GM23338 (cell line): ENCODE measurements at places on chromosomes 12 and 14. TPM values are rescaled to one million over a fixed set of nuclear protein-coding genes. Genes with fewer than 3 reads are reported as not detected.

DNA sequence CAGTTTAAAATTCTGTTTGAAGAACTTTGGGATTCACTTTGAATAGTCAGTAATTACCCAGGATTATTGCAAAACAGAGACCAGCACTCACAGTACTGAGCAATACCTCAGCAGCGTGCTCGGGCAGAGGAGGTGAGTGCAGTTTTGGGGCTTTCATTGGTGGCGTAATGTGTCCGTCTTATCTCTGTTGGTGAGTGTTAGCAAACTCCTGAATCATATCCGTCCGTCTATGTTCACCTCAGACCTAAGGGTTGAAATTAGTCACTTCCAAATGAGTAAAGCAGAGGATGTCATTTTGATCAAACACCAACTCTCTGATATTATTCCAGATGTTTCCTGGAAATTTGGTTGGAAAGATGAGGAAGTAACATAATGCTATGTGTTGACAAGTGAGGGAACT lies 82.8 kb downstream of the BORCS5 start:
- no peak for DNase-seq

GRCh38 chr14:33699300-33699983 lies 251.4 kb downstream of the EGLN3 start:
- DNase-seq = no peak

DNA sequence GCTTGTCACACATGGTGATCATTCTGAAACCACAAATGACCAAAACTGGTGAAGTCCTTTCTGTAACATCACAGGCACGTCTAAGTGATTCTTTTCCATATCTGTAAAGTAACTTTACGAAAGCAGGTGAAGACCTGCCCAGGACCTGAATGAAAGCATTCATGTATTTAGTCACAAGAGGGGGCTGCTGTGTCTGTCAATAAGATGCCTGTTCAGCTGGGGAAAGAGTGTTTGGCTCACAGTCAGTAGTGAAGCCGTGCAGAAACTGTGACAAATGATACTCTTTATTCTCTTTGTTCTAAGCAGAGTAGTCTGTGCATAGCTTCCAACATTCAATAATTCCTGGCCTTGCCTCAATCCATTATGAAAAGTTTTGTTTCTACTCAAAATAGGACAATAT lies 373.5 kb upstream of the OR4E1 start:
- DNase-seq = peak; percentile 80

- peak; percentile 25 for DNase-seq
These were observed 414.9 kb downstream of the APAF1 start for GRCh38 chr12:99059824-99060511.

- no peak for DNase-seq
These were observed 9.5 kb downstream of the HSP90AA1 start for GRCh38 chr14:102077382-102077709.

- no peak for DNase-seq
These were observed 287.5 kb upstream of the MGAT4C start for GRCh38 chr12:86543716-86544115.

- no peak for DNase-seq
These were observed 138.6 kb downstream of the RPS29 start for GRCh38 chr14:49447540-49448107.

- DNase-seq = no peak
These were observed 422.6 kb downstream of the MDGA2 start for GRCh38 chr14:47252802-47253201.

GRCh38 chr14:45715946-45716345 lies 462.9 kb upstream of the MIS18BP1 start:
- DNase-seq = no peak

DNA sequence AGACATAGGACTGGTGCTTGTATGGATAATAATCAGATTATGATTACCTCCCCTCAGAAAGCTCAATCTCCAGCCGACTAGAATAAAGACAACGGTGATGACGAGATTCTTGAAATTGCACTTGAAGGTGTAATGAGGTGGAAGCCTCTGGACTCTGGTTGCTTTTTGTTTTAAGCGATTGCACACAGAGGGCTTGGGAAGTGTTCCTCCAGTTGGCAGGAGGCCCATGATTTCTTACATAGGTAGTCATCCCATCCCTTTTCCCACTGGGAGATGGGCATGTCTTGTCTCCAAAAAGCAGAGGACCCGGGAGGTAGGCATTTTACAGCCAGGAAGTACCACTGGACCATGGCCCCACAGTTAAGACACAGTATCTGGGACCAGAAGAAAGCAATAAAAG lies 165.7 kb upstream of the FKBP4 start:
- no peak for DNase-seq

- no peak for DNase-seq
These were observed 259.3 kb downstream of the PPFIA2 start for GRCh38 chr12:81499809-81500208.

DNA sequence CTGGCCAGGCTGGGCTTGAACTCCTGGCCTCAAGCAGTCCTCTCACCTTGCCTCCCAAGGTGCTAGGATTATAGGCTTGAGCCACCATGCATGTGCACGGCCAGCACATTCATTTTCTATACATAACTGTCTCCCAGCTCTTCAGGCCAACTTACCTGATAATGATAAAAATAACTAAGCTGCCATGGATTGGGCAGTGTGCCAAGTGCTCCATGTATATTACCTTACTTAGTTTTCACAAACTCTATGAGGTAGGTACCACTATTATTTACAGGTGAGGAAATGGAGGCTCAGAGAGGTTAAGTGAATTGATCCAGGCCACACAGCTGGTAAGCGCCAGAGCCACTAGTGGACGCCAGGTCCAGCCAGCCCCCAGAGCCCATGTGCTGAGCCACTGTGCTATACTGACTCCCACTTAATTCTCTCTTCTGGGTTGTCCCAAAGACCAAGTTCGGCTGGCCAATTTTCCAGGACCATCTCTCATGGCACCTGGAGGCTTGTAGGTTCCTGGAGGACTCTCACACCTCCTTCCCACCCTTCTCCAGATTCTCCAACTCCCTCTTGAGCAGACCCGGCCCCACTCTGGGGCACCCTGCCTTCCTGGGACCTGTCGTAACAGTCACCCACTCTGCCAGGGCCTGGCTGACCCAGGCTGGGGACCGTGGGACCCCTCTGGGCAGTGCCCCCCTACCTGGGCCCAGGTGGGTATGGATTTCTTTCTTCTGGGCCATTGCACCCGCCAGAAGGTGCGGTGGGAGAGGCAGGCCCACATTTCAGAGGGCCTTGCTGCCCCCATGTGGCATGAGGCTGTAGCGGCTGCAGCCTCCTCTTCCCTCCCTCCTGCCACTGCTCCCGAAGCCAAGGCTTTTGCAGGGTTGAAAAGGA lies 30.2 kb upstream of the CIPC start:
- DNase-seq = peak; percentile 91

GRCh38 chr12:122875590-122876220 lies 20.2 kb downstream of the VPS37B start:
- DNase-seq = peak; percentile 56

GRCh38 chr12:19970821-19971220 lies 397.5 kb upstream of the PDE3A start:
- no peak for DNase-seq

DNA sequence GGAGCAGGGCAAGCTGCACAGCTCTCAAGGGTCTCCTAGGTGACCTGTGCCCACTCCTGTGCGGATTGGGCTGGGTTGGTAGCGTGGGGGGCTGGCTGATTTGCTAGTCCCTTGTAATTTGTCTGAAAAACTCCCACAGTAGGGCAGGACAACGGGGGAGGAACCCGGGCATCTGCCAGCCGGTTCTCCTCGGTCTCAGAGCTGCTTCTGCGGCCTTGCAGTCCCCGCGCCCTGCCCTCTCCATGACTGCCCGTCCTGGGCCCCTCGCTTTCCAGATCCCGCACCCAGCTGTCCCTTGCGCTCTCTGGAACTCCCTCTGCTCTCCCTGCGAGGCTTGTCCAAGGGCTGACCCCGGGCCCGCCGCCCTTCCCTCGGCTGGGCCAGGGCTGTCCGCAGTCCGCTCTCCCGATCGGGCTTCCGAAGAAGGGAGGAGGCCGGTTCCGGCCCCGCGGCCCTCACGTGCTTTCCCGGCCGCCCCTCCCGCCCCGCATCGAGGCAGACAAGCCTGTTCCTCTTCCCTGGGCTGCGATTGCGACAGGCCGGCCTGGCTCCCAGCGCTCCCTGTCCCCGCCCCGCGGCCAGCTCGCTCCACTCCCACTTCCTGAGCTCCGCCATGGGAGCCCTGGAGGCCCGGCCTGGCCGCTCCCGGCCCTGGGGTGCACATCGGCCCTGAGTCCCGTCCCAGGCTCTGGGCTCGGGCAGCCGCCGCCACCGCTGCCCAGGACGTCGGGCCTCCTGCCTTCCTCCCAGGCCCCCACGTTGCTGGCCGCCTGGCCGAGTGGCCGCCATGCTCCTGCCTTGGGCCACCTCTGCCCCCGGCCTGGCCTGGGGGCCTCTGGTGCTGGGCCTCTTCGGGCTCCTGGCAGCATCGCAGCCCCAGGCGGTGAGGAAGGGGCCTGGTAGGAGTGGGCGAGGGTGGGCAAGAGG lies at the start of gene LTBR:
Gene LTBR (plus strand): TSS at position 591 of the 927 bp plus-strand sequence. CDS start 197 bp downstream, at position 788.
- peak; percentile 83 for DNase-seq

DNA sequence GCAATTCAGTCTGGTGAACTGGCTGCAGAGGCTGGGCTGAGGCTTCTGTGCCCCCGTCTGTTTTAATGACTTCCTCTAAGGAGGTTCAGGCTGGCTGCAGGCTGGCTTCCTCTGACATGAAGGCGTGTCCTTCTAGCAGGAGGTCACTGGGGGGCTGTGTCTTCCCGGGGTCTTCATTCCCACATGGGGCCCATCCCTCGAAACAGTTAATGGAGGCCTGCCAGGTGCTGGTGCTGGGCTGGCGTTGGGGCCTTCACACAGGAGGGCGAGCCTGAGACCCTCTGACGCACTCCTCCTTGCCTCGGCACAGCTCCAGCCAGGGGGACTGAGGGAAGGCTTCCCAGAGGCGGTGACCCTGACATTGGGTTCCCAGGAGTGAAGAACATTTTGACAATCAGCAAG lies 57.7 kb upstream of the DLK1 start:
- no peak for DNase-seq

DNA sequence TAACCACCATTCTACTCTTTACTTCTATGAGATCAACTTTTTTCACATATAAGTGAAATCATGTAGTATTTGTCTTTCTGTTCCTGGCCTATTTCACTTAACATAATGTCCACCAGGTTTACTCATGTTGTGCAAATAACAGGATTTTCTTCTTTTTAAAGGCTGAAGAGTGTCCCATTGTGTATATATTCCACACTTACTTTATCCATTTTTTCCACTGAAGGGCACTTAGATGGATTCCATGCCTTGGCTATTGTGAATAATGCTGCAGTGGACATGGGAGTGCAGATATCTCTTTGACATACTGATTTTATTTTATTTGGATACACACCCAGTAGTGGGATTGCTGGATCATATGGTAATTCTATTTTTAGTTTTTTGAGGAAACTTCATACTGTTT lies 181.1 kb upstream of the HMGA2 start:
- no peak for DNase-seq

DNA sequence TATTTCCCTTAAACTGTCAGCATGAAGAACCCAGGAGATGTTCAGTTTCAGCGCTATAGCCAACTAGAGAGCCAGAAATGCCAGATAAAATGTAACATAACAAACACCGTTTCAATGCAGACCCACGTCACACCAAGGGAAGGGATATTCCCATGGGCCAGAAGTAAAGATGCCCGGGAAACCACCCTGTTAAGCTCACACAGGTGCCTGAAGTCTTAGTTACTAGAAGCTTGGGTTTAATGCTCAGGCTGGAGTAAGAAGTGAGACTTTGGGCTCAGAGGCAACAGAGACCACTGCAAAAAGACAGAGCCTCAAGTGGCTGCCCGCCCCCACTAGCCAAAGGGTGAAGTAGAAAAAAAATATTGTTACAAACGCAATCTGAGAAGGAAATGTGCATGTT lies 52.3 kb downstream of the SYNE3 start:
- DNase-seq = no peak

DNA sequence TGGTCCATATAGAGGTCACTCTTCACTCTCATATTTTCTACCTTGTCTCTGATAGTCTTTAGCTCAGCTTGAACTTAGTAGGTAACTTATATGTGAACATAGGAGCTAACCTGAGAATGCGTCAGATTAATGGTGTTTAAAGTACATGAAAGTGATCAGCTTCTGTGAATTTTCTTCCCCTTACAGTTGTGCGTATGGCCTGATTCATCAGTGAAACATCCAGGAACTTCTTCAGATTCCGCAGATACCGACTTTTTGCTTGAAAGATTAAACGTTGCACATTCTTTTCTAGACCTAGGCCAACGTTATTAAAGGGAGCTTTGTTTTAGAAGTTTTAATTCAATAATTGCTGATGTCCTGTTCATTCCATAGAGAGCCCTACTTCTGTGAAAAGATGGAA lies 1945.1 kb upstream of the SEL1L start:
- DNase-seq = no peak

DNA sequence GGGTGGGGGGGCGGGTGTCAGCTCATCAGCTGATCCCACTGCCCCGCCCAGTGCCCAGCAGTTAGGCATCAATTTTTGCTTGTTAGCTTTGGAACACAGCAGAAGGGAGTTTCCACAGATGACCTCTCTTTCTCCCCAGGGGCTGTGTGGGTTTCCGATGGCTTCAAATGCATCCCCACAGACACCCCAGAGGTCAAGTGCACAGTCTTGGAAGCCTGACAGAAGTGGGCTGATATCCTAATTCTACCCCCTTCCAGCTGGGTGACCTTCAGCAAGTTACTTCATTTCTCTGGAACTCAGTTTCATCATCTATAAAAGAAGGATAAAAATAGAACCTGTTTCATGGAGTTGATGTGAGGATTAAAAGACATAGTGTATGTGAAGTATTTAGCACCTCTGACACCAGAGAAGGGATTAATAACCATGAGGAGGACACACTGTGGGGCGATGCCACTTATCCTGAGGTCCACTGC lies 22.0 kb downstream of the TTC9 start:
- DNase-seq = no peak

DNA sequence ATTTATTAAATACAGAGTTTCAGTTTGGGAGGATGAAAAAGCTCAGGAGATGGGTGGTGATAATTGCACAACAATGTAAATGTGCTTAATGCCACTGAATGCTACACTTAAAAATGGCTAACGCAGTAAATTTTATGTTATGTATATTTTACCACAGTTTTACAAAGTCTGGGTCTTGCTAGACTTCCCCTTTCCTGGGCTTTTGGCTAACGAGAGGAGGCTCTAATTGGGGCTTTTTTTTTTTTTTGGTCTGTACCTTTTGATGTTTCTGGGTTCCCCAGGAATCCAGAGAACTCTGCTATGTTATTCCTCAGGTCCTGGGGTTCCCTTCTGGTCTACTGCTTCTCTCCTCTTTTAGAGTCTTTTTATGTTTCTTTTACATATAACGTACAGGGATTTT lies 355.5 kb downstream of the CACNA1C start:
- DNase-seq = no peak

The EXOC3L4 gene
- not detected in 2 replicates for total RNA-seq

The RTL1 gene
- total RNA-seq = not detected in 2 replicates

The CMA1 gene
- total RNA-seq = not detected in 2 replicates

The TRHDE gene
- 5.7 and 7.7 TPM in 2 replicates for total RNA-seq

The P2RX2 gene
- total RNA-seq = 1.7 and 3.0 TPM in 2 replicates

The PLXNC1 gene
- total RNA-seq = 2.4 and 6.5 TPM in 2 replicates

The SH2B3 gene
- total RNA-seq = 59.0 and 59.3 TPM in 2 replicates

The GUCY2C gene
- total RNA-seq = 1.9 and 3.1 TPM in 2 replicates
